Prostate gland (tissue), 2 donors: ENCODE measurements at places on chromosomes 2 and 18. TPM values are rescaled to one million over a fixed set of nuclear protein-coding genes. Genes with fewer than 3 reads are reported as not detected.

- H3K4me3 ChIP-seq = no peak overlapping the region
- H3K27me3 ChIP-seq = no peaks in the 10 kb centered on the region
- no peak for DNase-seq
Observed at GRCh38 chr2:2938481-2938880, 439.1 kb downstream of the EIPR1 start.

GRCh38 chr2:184679219-184680018 lies 81.1 kb downstream of the ZNF804A start:
- no peaks in the 10 kb centered on the region for H3K27me3 ChIP-seq
- H3K4me3 ChIP-seq = no peak overlapping the region
- DNase-seq = no peak
- no peaks in the 10 kb centered on the region for H3K4me1 ChIP-seq
- no peaks in the 10 kb centered on the region for H3K36me3 ChIP-seq
- no peak overlapping the region for H3K27ac ChIP-seq

DNA sequence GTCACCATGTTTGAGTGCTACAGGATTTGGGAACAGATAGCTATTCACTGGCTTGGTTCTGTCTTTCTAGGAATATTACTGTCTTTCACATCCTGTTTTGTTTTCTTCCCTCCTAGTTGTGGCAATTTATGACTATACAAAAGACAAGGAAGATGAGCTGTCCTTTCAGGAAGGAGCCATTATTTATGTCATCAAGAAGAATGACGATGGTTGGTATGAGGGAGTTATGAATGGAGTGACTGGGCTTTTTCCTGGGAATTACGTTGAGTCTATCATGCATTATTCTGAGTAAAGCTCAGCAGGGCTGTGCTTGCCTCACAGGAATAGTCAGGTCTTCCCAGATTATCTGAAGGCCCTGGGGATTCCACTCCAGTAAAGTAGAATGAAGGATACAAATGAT lies 98.9 kb downstream of the ABI2 start:
- H3K4me1 ChIP-seq = no peaks in the 10 kb centered on the region
- H3K4me3 ChIP-seq = no peak overlapping the region
- H3K27ac ChIP-seq = no peak overlapping the region
- H3K27me3 ChIP-seq = no peaks in the 10 kb centered on the region
- H3K36me3 ChIP-seq = no peaks in the 10 kb centered on the region

The IL18R1 gene
- 1.5 TPM for total RNA-seq
